ENCODE measurements at places on chromosomes 16 and 17.

DNA sequence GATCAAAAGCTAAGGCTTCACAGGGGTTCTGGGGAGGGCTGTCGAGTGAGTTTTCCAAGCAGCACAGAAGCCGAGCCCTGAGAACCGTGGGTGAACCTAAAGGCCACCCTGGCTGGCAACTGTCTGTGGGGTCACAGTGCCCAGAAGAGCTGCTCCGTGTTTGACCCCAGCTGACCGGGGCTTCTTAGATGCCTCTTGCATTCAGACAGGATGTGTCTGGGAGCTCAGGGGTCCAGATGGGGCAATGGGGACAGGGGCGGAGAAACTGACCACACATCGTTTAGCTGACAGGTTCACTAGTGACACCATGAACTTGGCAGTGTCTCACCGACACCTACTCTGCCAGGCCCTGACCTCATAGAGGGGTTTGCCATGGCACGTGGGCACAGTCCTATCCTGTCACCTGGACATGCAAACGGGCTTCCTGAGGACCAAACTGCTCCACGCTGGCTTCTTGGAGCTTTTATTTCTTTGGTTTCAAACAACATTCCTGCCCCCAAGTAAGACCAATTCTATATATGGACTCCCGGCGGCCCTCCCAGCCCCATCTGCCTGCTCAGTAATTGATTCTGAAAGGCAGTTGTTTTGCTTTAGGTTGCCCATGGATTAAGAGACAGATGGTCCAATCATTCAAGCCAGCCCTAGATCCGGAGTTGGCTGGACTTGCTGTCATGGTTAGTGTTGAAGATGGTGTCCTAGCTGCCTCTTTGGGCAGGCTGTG is 22.2 kb downstream of the WSCD1 start:
- no peak for DNase-seq

GRCh38 chr17:1796800-1797199 is 32.9 kb downstream of the SMYD4 start:
- DNase-seq: no peak

DNA sequence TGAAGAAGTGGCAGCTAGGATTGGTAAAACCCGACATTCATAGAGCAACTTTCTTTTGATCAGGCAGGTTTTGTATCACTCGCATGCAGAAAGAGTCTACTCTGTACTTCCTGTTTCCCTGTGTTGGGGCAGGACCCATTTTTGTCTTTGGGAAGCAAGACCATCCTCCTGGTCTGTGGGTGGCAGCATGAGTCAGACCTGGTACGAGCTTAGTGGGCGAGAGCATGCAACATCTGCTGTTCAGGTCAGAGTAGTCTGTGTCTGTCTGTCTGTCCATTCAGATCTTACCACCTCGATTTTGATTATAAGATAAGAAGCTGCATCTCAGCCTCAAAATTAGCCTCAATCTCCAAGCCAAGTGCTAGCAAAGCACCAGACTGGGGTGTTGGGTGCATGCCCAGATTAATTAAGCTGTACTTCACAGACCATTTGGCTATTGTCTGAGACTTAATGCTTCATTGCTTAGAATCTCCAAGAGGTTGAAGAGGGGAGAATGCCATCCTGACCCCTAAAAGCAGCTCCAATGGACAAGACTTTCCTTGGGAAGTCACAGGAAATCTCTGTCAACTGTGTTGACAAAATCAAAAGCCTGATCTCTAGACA is 110.9 kb downstream of the XYLT1 start:
- peak; percentile 54 for DNase-seq

DNA sequence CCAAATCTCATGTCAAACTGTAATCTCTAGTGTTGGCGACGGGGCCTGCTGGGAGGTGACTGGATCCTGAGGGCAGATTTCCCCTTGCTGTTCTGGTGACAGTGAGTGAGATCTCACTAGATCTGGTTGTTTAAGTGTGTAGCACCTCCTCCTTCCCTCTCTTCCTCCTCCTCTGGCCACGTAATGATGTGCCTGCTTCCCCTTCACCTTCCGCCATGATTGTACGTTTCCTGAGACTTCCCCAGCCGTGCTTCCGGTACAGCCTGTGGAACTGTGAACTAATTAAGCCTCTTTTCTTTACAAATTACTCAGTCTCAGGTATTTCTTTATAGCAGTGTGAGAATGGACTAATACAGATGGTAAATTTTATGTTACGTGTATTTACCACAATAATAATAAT is 49.2 kb downstream of the METTL16 start:
- DNase-seq: no peak

- no peak for DNase-seq
These were observed 186.2 kb downstream of the RBFOX3 start for GRCh38 chr17:79424471-79425185.

DNA sequence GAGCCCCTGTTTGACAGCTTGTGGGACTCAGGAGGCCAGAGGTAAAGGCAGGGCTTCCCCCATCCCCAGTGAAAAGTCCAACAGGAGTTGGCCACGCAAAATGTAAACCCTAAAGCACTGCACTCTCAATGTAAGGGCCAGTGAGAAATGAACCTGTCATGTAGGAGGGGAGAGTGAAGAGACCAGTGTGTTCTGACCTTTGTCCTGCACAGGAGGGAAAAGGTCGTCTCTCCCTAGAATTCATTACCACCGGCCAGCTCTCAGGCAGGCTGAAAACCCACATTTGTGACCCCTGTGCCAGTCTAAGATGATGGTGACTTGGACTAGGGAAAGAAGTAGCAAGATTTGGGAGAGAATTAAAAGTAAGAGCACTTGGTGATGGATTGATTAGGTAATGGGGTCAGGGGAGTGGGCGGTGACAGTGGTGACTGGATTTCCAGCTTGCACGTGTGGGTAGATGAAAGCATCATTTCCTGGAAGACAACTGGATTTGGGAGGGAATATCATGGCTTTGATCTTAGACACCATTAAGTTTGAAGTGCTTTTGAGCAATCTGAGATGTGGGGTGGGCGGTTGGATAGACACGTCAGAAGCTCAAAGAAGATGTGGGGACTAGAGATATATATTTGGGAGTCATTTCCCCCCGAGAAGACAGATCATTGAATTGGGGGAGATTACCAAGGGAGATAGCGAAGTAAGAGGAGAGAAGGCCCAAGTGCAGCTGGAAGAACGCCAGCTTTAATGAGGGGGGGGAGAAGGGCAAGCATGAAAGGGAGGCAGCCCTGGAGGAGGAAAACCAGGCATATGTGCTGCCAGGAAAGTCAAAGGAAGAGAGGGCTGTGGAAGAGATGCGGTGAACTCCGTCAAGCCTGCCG is 119.5 kb downstream of the NTN1 start:
- DNase-seq: no peak

GRCh38 chr16:674968-675883 is at the start of gene RHBDL1:
Gene RHBDL1 (plus strand): TSS chr16:675671. CDS start chr16:675791, 120 bp downstream.
- no peak for DNase-seq

GRCh38 chr17:3724378-3725077 is 825 bp downstream of the HASPIN start:
- DNase-seq: no peak

DNA sequence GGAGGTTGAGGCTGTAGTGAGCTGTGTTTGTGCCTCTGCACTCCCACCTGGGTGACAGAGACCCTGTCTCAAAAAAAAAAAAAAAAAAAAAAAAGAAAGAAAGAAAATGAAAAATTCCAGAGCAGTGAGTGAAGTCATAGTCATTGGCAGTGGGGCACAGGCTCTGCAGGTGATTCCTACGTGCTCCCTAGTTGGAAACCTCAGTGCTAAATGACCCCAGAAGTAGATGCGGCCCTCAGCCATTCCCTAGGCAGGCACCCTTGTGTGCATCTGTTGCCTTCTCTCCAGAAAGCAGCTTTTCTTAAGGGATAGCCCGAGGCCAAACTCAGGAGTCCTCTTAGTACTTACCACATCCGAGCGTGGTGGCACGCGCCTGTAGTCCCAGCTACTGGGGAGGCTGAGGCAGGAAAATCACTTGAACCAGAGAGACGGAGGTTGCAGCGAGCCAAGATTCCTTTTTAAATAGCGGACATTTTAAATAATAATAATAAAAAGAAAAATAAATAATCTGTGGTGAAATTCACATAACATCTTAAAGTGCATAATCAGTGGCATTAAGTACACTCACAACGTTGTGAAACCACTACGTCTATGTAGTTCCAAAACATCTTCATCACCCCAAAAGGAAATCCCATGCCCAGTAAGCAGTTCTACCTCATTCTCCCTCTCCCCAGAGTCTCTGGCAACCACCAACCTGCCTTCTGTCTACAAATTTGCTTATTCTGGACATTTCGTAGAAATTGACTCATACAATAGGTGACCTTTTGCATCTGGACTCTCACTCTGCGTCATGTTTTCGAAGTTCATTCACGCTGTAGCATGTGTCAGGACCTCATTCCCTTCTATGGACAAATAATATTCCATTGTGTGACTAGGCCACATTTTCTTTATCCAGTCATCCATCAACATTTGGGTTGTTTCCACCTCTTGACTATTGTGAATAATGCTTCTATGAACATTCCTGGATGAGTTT is 12.5 kb upstream of the SPHK1 start:
- DNase-seq: no peak

DNA sequence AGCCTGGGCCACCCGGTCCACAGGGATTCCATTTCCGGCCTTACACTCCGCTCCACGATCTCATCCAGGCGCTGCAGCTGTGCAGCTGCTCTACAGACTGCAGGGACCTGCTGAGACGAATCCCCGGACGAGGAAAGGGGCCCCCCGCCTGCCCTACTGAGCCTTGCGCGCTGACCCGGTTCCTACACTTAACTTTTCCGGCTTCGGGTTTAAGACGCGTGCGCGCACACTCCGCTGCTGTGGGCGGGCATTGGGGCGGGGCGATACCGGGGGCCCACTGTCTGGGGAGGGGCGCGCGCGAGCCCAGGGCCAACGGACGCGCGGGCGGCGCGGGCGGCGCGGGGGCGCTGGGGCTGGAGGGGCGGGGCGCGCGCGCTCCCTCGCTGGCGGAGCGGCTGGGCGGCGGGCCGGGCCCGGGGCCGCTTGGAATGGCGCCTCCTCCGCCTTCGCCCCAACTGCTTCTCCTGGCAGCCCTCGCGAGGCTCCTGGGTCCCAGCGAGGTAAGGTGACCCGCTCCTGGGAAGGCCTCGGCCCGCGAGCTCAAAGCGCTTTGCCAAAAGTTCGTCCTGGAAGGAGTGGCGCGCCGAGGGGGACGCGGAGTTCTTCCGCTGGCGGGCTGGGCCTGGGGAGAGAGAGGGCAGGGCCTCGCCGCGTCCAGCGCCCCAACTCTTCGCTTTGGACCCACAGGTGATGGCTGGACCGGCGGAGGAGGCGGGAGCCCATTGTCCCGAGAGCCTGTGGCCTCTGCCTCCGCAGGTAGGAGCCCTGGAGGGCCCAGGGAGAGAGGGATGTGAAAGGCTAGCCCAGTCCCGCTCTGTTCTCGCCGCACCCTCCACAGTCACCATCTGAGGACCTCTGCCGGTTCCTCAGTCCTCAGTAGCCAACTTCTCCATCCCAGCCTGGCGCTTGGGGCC is at the start of gene TP53I13:
Gene TP53I13, plus strand, starts transcription at position 371 of the 914 bp plus-strand sequence. Its CDS starts 58 bp downstream, at position 429.
- DNase-seq: peak; percentile 89

GRCh38 chr16:52069866-52070265 is 477.1 kb downstream of the TOX3 start:
- DNase-seq: no peak

- DNase-seq: no peak
These were observed 20.0 kb upstream of the KCNJ16 start for GRCh38 chr17:70055000-70055399.

DNA sequence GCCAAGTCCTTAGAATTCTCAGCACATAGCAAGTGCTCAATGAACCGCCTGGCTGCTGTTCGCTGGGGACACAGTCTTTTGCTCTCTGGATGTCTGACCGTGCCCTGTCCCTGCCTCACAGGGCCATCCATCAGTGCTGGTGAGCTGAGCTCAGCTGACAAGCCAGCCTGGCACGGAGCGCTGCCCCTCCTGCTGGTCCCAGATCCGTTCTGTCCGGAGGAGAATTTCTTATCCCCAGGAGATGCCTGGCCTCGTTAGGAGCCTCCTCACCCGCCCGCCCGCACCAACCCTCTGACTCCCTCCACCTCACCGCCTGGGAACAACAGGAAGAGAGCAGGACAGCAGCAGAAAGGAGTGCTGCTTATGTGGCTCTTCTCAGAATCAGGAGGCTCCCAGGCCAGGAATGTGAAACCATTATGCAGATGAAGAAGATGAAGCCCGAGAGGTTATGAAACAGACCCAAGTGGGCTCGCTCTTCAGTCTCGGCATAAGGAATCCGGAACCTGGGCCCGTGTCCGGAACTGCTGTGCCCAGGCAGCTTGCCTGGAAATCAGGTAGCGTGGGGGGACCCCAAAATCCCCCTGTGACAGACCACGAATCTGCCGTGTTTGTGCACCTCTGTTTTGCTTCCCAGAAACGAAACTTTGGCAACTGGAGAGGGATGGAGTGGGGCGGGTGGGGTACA is 28.8 kb upstream of the RMI2 start:
- DNase-seq: no peak

DNA sequence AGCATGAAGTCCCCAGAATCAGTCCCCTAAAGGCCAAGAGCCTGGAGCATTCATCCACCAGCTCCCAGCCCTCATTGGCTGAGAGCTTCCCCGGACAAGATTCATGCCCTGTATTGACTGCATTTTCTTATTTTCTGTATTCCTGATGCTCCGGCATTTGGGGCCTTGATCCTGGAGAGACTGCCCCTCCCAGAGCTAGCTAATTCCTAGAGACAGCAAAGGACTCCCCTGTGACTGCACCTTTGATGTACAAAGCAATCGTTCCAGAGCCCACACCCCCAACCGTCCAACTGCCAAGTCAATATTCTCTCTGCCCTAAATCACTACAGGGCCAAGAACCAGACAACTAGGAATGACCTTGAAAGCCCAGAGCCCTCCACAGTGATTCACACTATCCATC is 93.4 kb upstream of the CDH5 start:
- DNase-seq: no peak

GRCh38 chr16:84443166-84443802 is 61.2 kb downstream of the MEAK7 start:
- DNase-seq: no peak

GRCh38 chr17:41211845-41212466 is 14.5 kb upstream of the KRTAP9-2 start:
- no peak for DNase-seq

- DNase-seq: peak; percentile 24
These were observed 25.0 kb downstream of the HOXB1 start for GRCh38 chr17:48505788-48506187.

DNA sequence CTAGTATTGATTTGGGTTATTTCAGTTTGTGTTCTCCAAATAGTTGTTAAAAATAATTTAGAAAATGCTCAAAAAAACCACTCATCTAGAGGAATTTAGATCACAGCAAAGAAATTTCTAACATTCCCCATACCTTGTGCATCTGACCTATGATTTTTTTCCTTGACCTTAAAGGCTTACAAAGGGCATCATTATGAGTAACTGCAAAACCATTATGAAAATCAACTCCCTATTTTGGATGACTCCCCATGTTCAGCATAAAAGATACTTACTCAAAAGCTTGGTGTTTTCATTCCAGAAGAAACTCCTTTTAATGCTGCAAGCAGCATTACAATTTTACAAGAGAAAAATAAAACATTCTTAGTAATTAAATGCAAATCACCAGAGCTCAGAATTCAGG is 83.2 kb downstream of the GRIN2A start:
- DNase-seq: no peak

GRCh38 chr16:30887927-30888326 is 6.0 kb downstream of the BCL7C start:
- no peak for DNase-seq

- no peak for DNase-seq
These were observed 389.5 kb downstream of the KCNJ2 start for GRCh38 chr17:70558821-70559220.

- no peak for DNase-seq
These were observed 16.3 kb upstream of the CBFA2T3 start for GRCh38 chr16:88993166-88993761.

Data from stimulated activated CD8-positive, alpha-beta memory T cell treated with anti-CD3 and anti-CD28 coated beads, Interleukin-7, amount 100 ng/mL, for 4 hours (primary cell).